ENCODE measurements at places on chromosomes 6 and 20.

DNA sequence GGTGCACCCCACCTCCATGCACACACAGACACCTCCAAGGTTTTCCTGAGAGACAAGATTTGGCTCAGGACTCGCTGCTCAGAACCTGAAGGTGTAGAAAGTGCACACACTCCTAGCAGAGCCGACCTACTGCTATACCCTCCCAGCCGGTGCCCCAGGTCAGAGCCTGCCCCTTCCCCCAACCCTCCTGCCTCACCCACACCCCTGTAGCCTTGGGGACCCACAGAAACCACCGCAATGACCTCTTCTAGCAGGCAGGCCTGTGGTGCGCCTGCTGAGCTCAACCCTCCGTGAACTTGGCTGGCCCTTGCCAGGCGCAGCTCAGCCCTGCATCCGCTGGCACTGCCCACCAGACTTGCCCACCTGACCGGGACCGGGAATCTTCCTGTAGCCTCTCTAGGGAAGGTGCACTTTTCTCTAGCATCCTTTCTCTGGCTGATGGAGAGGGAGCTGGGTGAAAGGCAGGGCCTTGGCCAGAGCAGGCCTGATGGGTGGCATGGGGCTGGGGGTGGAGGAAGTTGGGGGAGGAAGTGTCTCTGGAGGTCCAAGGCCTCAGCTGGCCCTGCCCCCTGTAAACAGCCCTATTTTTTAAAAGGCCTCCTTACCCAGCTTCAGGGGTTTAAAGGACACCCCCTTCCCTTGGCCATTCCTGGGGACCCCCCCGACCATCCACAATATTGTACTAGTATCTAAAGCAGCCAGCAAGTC lies 36.9 kb upstream of the SLCO4A1 start:
- DNase-seq = no peak

DNA sequence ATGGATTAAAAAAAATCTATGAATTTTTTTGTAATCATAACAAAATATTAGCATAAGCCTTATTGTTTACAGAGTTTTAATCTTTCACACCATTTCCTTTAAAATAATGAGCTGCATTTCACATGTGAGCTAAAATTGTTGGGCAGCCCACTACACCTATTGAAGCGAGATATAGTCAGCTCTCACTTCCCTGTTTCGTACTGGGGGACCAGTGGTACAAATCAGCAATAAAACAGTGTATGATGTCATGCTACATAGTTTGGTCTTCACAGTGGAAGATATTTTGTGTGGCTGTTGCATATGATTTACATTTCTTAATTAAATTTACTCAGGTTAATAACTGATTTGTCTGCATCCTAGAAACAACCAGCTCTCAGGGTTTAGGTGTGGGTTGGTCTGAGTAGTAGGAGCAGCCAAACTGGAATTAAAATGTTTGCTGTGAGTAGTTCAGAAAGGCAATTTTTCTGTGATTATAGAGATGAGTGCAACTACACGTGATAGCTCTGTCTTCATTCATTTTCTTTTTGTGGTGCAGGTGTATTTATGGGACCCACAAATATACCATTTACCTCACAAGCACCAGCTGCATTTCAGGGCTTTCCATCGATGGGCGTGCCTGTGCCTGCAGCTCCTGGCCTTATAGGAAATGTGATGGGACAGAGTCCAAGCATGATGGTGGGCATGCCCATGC lies 99.3 kb downstream of the B3GAT2 start:
- no peak for DNase-seq

DNA sequence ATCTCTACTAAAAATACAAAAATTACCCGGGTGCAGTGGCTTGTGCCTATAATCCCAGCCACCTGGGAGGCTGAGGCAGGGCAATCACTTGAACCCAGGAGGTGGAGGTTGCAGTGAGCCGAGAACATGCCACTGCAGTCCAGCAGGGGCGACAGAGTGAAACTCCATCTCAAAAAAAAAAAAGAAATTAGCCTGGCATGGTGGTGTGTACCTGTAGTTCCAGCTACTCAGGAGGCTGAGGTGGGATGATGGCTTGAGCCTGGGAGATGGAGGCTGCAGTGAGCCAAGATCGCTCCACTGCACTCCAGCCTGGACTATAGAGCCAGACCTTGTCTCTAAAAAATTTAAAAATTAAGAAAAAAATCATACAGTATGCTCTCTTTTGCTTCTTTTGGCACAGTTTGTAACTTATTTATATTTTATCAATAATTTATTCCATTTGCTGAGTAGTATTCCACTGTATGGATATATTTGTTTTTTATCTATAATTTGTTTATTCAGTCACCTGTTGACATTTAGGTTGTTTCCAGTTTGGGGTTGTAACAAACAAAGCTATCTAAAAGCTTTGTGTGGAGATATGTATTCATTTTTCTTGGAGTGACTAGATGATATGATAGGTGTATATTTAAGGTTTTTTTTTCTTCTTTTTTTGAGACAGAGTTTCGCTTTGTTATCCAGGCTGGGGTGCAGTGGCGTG lies 8.0 kb upstream of the MYBL2 start:
- no peak for DNase-seq

DNA sequence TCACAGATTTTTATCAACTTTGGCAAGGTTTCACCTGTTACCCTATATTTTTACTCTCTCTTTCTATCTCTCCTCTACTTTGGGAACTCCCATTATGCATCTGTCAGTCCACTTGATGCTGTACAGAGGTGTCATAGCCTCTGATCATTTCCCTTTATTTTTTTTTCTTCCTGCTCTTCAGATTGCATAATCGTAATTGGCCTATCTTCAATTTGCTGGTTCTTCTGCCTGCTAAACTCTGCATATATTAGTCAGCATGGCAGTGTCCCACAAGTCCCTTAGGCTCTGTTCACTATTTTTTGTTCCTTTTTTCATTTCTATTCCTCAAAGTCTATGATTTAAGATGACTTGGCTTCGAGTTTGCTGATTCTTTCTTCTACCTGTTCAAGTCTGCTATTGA lies 44.7 kb upstream of the MICB start:
- no peak for DNase-seq

GRCh38 chr6:2181567-2181966 lies 63.8 kb downstream of the GMDS start:
- no peak for DNase-seq

GRCh38 chr6:20715135-20715806 lies 181.0 kb downstream of the CDKAL1 start:
- no peak for DNase-seq

DNA sequence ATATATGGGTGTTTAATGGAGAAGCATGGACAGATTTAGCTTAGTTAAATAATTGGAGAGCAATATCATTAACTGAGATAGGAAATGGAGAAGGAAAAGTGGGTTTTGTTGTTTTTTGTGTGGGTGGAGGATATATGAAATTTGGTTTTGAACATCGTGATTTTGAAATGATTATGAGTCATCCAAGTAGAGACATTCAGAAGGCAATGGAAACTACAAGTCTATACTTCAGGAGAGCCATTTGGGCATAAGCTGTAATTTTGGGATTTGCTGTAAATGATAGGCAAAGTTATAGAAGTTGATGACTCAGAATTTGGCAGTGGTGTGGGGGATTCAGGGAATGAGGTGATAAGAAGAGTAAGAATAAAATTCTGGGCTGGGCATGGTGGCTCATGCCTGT lies 27.4 kb upstream of the FAM135A start:
- DNase-seq = no peak

DNA sequence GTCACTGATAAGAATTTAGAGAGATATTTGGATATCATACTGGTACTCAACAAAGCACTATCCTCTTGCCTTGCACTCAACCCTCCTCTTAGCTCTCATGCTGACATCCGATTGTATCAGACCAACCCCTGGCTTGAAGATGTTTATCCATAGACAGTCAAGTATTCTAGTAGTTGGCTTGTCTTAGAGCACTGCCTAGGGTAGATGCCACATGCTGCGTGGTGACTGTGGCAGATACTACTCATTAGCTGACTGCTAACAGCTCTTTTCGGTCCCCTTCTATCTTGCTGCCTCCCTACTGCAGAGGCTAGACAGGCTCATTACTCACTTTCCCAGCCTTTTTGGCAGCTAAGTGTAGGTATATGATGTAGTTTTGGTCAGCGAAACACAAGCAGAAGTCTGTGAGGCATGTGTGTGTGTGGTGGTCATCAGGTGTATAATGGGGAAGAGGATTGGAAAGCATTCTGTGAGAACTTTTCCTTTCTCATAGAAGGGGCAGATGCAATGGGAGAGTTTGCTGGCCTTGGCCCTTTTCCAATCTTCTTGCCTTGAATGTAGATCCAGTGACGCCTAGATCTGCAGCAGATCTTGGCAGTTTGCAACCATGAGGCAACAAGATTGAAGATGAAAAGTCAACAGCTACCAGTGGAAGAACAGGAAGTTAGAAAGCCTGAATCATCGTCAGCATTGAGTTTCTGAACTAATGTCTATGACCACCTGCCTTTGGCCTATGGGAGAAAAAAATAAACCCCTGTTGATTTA lies 4.4 kb upstream of the IFNGR1 start:
- DNase-seq = peak; percentile 24

- DNase-seq = no peak
These were observed 241.7 kb downstream of the ATXN1 start for GRCh38 chr6:16519265-16520242.
